NCI-H1436 treated with DMSO at 0.1 percent for 48 hours (cell line): ENCODE measurements at places on chromosomes 3 and 15.

- no peak for DNase-seq
Measured at GRCh38 chr15:58392611-58393161, 39.1 kb upstream of the LIPC start.

DNA sequence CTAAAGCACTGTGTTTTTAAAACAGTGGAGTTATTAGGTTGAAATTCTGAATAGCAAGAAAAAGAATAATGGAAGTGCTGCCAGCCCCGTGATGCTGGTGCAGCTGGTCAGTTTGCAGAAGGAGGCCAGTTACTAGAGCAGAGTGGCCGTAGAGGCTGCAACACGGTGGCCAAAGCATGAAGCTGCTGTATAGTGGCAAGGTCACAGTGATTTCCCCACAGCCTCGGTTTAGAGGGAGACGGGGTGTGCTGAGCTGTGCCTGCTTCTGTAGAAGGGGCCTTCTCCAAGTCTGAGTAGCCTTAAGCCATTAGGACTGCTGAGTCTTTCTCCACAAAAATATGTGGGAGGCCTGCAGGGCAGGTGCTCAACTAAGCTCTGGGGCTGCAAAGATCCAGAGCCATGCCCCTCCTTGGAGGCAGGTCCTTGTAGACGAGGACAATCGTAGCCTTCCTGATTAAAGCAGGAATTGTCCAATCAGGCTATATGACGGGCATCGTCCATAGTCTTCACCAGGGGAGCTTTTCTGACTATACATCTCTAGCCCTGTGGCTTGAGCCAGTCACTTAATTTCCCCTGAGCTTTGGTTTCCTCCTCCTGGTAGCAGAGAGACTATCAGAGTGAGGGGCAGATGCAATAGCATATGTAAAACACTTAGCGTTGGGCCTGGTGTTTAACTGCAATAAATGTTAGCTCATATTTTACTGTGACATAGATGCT, 151.6 kb downstream of the PGPEP1L start:
- DNase-seq = no peak

DNA sequence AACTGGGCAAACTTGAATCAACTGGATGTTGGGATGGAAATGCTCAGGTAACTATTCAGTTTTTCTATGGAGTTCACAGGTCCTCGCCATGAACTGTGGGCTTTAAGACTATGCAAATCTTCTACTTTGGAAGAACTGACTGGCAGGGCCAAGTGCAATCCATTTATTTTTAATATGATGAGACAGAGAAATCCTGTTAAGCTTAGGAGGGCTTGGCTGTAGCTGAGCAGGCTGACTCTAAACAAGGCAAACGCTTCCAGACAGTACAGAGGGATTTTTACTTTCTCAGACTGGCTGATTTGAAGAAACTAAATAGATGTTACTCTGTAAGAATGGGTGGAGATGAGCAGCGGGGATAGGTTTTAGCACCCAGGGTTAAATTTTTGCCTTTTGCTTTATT, 194.2 kb upstream of the ICE2 start:
- DNase-seq = no peak

DNA sequence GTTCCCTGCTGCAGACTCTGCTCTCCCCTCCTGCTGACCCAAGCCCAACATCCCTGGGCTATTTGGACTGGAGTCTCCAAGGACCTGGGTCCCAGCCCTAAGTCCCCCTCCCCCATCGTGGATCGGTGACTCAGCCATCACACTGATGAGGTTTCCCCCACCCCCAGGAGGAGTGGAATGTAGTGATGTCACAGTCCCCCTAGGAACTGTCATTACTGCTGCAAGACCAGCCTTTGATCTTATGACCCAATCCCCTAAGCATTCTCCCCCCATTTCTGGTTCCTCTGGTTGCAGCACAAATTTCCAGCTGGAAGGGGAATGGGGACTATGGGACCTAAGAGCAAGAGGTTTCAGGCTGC, 63.4 kb upstream of the CSPG4 start:
- no peak for DNase-seq

DNA sequence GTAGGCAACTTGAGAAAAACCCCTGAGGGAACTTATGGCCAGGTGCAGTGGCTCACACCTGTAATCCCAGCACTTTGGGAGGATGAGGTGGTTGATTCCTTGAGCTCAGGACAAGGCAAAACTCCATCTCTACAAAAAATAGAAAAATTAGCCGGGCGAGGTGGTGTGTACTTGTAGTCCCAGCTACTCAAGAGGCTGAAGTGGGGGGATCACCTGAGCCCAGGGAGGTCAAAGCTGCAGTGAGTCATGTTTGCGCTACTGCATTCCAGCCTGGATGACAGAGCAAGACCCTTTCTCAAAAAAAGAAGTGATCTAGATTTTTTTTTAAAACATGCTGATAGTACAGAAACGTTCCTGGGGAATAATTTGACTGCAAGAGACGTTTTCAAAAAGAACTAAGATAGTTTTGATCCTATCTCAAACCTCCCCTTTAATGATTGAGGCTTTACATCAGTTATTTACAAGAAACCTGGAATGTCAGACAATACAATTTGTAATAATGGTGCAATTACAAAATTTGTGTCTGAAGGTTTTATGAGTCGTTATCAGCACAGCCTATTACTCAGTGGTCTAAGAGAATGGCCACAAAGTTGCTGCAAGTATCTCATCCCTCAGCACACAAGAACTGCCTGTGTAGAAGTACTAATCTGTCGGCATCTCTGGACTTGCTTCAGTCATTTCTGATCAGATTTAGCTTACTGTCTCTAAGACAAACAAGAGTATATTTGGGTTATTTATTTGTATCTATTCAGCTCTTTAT, 32.2 kb upstream of the KLHL25 start:
- DNase-seq = no peak

GRCh38 chr3:170528726-170529125, 57.1 kb downstream of the SLC7A14 start:
- DNase-seq = no peak

GRCh38 chr15:88512601-88513000, 33.9 kb downstream of the DET1 start:
- no peak for DNase-seq

- DNase-seq = no peak
Measured at GRCh38 chr3:14522129-14522691, 17.9 kb downstream of the GRIP2 start.

GRCh38 chr3:172239218-172239790, 199.9 kb downstream of the FNDC3B start:
- DNase-seq = no peak

DNA sequence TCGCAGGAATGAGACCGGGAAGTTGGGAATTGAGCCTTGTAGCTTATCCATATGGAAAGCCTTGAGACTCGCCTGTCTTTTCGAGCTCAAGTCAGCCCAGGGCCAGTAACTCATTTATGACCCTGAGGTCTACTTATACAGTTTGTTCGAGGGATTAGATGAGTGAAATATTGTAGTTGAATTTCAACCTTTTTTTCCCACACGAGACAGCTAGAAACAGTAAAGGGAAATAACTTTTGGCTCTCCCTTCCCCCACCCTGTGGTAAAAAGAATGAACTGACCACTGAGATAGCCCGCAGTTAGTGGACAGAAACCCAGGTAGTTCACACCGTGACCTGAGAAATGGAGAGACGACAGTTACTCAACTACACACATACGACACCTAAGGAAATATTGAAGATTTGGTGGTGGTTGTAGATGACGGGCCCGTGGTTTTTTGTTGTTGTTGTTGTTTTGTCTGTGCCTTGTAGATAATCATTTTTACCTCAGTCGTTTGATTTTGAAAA, 841 bp downstream of the EIF3J start:
- DNase-seq = no peak

DNA sequence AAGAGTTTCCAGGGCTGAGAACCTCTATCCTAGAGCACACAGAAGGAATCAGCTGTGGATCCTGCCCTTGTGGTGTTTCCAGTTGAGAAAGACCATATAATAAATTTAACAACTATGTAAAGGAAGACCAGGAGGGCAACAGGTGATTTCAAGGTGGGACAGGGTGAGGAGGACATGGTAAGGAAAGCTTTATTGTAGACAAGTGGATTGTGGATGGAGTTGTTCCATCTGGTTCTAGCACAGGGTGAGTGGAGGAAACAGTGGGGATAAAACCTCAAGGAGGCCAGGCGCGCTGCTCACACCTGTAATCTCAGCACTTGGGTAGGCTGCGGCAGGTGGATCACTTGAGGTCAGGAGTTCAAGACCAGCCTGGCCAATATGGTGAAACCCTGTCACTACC, 17.1 kb downstream of the SIAH2 start:
- DNase-seq = no peak

- no peak for DNase-seq
Measured at GRCh38 chr3:30189900-30190299, 416.5 kb upstream of the TGFBR2 start.

DNA sequence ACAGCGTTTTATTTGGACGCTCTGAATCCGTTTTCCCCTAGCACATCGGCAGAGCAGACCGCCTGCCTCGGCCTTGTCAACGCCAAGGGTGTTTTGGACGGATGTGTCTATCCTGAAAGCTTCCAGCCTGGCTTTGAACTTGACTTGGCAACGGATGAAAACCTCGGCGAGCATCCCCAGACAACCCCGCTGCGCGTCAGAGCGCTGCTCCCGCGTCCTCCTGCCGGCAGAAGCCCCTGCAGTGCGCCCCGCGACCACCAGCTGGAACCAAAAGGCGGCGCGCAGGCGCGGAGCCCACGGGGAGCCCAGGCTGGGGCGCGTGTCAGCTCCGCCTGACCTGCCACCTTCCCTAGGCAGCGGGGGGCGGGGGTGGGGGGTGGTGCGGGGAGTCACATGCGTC, 26.2 kb upstream of the ARL8B start:
- no peak for DNase-seq

DNA sequence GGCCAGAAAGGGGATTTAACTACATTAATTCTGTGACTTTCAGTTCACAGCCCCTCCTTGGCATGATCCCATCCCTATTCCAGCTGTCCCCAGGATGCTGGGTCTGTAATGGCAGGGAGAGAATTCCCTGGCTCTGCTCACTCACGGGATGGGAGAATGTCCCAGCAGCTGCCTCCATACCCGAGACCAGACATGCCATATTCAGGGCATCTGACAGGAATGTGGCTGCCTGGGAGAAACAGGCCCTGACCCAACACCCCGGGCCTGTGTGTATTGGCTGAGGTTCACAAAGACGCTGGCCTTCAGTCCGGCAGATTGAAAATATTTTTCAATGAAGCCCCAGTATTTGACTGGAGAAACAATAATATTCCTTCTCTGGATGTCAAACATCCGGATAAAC, 83.6 kb upstream of the SMAD3 start:
- no peak for DNase-seq

GRCh38 chr3:126696701-126697267, 7.3 kb upstream of the CHCHD6 start:
- no peak for DNase-seq

DNA sequence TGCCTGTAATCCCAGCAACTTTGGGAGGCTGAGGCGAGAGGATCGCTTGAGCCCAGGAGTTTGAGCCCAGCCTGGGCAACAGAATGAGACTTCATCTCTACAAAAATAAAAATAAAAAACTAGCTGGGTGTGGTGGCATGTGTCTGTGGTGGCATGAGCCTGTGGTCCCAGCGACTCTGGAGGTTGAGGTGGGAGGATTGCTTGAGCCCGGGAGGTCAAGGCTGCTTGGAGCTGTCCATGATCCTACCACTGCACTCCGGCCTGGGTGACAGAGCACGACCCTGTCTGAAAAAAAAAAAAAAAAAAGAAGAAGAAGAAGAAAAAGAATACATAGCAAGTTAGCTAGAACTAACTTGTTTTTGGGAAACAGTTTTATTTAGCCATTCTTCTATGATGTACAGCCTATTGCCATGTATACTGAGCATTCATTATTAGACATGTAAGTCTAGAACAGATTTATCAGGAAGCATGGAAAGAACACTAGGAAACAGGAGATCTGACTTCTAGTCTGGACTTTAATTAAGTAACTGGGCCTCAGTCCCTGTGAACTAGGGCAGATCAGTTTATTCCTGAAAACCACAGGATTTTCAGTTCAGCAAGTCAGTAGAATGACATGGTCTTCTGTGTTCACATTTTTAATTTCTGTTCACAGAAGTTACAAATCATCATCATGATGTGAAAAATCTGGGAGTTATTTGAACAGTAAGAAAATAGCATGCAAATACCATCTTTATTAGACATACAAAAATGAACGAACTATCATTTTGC, 65.5 kb downstream of the KAT2B start:
- no peak for DNase-seq

DNA sequence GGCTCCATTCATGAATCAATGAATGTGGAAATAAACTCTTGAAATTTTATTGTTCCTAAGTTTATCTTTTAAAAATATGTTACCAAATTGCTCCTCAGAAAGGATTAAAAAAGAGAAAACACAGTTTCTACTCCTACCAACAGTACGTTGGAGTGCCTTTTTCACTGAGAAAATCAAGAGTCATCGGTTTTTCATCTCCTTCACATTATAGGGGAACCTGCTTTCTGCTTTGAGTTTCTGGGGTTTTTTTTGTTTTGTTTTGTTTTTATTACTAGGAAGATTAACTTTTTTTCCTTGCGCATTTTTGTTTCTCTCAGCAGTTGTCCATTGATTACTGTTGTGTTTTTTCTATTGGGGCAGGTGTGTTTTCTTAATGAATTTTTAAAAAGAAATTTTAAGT, 3.5 kb downstream of the ARL13B start:
- DNase-seq = no peak

GRCh38 chr3:127925384-127925783, 10.4 kb downstream of the KBTBD12 start:
- DNase-seq = no peak

DNA sequence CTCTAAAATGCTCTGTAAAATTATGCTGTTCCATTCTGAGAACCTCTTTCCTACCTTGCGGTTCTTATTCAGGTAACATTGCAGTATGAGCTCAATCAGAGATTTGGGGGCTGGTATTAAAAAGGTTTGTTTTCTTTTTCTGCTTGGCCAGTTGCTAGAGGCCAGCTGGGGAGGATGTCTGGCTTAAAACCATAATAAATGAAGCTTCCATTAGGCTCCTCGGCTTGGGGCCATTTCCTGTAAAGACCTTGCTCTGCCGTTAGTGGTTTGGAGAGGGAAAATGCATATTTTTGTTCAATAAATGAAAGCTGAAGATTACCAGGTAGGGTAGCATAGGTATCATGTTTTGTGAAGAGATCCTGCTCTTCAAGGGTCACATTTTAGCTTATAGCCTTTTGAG, 55.2 kb downstream of the MCTP2 start:
- no peak for DNase-seq

DNA sequence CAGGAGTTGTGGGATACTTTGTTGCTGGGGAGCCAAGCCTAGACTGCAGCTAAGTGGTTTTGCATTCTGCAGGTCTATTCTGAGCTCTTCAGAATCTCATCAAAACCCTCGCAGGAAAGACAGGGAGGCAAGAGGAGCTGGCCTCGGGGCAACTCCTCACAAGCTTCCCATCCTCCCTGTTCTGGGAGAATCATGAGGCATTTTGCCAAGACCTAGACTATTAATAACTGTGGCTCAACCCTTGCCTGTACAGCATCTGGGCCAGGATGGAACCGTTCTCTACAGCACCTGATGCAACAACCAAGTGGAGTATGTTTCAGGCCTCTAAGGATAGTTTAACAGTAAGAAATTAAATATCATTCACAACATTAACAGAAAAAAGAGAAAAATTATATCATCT, 20.2 kb upstream of the SLC6A20 start:
- no peak for DNase-seq

- DNase-seq = no peak
Measured at GRCh38 chr15:92864127-92864814, 35.9 kb upstream of the CHD2 start.

GRCh38 chr3:175153595-175153994, 294.5 kb downstream of the NAALADL2 start:
- DNase-seq = no peak

- no peak for DNase-seq
Measured at GRCh38 chr3:134810850-134811249, 15.8 kb downstream of the EPHB1 start.

GRCh38 chr3:43906849-43907507, 216.2 kb downstream of the ABHD5 start:
- DNase-seq = no peak

GRCh38 chr15:61743345-61743909, 316.8 kb downstream of the VPS13C start:
- DNase-seq = no peak
